PC-3 (cell line): ENCODE measurements at places on chromosomes 2 and 18. TPM values are rescaled to one million over a fixed set of nuclear protein-coding genes. Genes with fewer than 3 reads are reported as not detected.
A peak's percentile ranks its signal among the peaks of the same experiment; 100 is the strongest.

CTAGE1 gene
- not detected in 2 replicates for total RNA-seq

DNA sequence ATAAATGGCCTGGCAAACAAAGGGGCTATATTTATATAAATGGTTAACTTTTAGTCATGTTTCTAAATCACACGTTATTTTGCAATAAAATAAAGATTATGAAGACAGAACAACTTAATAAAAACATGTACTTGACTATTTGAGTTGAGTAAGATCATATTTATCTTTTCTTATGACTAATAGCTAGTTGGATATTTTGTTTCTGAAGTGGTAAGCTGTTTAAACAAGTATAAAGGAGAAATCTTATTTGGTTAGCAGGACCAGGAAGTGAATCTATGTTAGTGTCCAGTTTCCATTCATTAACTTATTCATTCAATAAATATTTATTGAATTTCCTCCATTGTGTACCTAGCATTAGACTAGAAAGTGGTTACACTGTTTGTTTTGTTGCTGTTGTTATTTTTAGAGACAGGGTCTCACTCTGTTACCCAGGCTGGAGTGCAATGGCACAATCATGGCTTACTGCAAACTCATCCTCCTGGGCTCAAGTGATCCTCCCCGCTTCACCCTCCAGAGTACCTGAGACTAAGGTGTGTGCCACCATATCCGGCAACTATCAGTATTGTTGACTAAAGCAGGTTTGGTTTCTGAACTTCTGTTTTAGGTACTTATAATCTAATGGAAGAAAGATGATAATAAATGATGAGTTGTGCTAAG is 312.6 kb downstream of the DPP10 start:
- peaks cover 16% of the 10 kb centered on the region for H3K4me1 ChIP-seq
- peak; percentile 68 for DNase-seq

- peaks cover 35% of the 10 kb centered on the region for H3K4me1 ChIP-seq
- peaks cover 8% of the 10 kb centered on the region; the same call in 1 of the 2 replicates for H3K36me3 ChIP-seq
- no peaks in the 10 kb centered on the region for H3K27me3 ChIP-seq
- H3K4me3 ChIP-seq: peak overlapping the region; percentile 75
Measured at GRCh38 chr2:224584111-224584784, 915 bp downstream of the CUL3 start.

DNA sequence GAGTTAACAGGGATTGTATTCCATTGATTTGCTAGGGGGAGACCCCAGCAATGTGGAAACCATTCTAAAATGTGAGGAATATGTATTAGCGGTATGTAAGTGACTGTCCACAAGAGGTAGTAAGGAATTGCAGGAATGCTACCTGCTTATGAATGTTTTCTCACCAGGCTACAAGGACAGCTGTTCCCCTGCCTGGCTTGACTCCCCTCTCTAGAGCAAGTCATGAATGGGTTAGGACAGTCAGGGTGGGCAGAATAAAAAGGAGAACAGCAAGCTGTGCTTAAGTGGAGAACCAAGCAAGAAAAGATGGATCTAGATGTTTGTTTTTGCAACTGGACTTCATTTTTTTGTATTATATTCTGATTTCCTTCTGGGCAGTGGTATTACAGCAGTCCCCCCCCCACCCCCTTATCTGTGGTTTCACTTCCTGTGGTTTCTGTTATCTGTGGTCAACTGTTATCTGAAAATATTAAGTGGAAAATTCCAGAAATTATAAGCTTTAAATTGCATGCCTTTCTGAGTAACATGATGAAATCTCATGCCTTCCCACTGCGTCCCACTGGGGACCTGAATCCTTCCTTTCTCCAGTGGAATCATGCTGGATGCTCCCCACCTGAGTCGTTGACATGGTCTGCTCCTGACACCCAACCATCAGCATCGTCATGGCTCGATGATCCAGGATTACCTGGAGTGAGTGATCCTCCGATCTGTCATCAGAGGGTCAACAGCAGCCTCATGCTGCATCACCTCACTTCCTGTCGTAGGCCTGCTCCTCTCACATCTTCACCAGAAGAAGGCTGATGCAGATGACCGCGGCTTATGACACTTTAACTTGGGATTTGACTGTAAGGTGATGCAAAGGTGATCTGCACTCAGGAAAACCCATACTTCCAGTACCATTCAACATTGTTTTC is 52.2 kb downstream of the VAPA start:
- H3K4me3 ChIP-seq: no peak overlapping the region
- H3K27me3 ChIP-seq: no peaks in the 10 kb centered on the region
- no peaks in the 10 kb centered on the region for H3K36me3 ChIP-seq
- no peaks in the 10 kb centered on the region for H3K4me1 ChIP-seq
- no peak for DNase-seq

DNA sequence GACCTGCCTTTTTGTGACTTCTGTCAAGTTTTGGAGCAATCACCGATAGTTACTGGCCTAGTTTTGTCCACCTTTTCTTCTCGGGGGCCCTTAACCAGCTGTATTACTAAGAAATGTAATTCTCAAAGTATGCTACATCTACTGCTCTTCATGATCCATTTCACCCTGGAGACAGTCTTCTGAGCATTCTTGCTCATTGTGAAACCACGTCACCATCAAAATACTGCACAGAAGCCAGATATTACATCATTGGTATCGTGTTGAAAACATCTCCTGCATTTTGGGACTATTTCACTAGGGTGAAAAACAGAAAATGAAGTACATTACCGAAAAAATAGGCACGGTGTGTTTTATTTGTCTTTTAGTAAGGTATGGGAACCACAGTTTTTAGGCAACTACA is 11.7 kb downstream of the LYPD6B start:
- H3K27me3 ChIP-seq: peaks cover 29% of the 10 kb centered on the region; the same call in 1 of the 2 replicates
- H3K27ac ChIP-seq: no peak overlapping the region
- H3K4me3 ChIP-seq: no peak overlapping the region

DNA sequence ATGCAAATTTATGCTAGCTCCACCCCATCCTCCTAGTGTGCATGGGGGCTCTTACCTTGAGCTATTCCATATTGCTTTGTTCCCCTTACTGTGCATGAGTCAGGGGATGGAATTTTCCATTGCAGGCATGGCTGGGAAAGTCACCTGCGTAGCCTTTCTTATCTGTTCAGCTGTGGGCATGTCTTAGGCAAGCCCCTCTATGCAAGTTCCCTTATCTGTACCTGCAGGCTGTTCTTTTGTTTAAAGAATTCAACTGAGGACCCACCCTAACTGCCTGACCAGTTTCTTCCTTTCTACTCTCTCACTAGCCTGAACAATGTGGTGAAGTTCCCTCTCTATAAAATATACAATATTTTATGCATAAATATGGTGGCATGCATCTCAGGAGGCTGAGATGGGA is 54.2 kb upstream of the CDCA7 start:
- no peaks in the 10 kb centered on the region for H3K4me1 ChIP-seq
- H3K27me3 ChIP-seq: no peaks in the 10 kb centered on the region
- no peak overlapping the region for H3K4me3 ChIP-seq
- no peak for DNase-seq

DNA sequence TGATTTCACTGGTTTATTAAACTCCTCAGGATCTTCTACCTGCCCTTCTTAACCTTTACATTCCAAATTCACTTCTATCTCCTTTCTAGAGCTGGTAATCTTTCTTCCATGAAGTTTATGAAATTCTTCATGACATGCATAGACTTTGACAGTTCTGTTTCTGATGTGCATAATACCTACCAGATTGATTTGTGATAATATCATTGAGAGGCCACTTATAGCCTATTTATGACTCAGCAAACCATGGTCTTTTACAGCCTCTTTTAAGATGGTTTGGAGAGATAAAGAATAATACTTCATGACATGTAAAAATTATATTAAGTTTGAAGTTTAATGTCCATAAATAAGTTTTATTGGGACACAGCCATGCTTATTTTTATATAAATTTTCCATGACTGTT is 14.0 kb downstream of the SCN2A start:
- DNase-seq: peak; percentile 22
- H3K27me3 ChIP-seq: no peaks in the 10 kb centered on the region
- no peaks in the 10 kb centered on the region for H3K4me1 ChIP-seq
- H3K4me3 ChIP-seq: no peak overlapping the region
- H3K27ac ChIP-seq: no peak overlapping the region
- H3K36me3 ChIP-seq: no peaks in the 10 kb centered on the region
